ENCODE measurements at places on chromosomes 1 and 21.

GRCh38 chr1:32352831-32353383 lies 9.4 kb downstream of the FAM229A start:
- DNase-seq = no peak

GRCh38 chr1:162892906-162893611 lies 32.1 kb upstream of the CCDC190 start:
- peak; percentile 12 for DNase-seq

GRCh38 chr1:38118976-38119375 lies 72.4 kb upstream of the POU3F1 start:
- DNase-seq = no peak

GRCh38 chr1:239311331-239311730 lies 75.0 kb upstream of the CHRM3 start:
- DNase-seq = no peak

GRCh38 chr1:201672685-201673084 lies 133.8 kb downstream of the NAV1 start:
- no peak for DNase-seq

DNA sequence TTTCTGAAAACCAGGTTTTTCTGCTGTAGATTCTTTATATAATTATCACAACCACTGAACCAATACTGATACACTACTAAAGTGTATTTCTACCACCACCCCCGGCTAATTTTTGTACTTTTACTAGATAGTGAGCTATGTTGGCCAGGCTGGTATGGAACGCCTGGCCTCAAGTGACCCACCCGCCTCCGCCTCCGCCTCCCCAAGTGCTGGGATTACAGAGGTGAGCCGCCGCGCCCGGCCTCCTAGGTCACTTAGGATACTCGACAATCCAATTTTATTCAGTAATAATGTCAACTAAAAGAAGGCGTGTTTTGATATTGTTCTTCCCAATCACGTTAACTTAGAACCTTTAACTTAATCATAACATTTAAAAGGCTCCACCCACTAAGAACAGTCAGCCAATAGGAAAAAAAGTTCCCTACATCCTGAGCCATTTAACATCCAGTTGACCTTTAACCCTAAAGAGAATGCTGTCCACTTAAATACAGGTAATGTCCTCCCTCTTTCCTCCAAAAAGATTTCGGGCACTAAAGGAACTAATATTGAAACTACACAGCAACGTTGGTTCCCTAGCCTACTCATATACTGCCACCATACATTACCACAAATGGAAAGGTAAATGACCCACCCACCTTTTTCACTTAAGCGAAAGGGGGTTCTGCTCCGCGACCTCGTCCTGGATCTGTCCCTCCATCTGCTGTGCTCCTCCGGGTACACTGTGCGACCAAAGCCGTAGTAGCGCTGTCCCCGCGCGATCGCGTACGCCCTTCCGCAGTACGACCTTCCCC lies 1.2 kb downstream of the RSRP1 start:
- DNase-seq = peak; percentile 20

GRCh38 chr1:41367288-41367642 lies 6.0 kb downstream of the FOXO6 start:
- no peak for DNase-seq

DNA sequence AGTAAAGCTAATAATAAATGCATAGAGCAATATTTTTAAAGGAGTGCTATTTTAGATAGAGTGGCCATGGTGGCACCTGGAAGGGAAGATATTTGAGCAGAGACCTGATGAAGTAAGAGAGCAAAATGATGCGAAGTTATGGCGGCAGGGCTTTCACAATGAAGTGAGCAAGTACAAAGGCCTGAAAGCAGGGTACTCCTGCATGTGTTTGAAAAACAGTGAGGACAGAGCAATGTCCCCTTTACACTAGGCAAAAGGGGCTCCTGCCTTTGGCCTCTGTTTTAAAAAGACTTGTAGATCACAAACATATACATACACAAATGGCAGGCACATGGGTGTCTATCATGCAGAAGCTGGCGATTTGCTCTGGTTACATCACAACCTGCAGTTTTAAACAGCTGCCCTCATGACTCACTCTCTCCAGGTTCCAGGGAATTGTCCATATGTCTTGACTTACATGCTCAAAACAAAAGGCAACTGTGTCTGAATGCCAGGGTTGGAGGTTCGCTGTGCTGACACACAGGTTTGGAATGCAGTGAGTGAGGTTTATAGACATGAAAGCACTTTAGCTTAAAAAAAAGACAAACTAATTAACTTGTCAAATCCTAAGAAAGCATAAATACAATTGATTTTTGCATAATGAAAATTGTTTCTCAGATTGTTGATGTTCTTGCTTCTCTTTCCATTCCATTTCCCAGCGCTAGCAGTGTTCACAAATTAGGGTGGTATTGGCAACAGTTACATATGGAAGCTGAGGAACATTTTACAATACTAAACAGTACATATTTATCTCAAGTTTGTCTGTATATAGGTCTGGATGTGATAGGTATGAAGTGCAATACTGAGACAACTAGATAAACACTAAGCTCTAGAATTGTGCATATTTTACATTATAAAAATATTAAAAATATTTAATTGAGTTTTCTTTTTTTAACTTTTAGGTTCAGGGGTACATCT lies 313.9 kb downstream of the BARHL2 start:
- DNase-seq = peak; percentile 94

GRCh38 chr21:39673163-39673562 lies 60.4 kb downstream of the B3GALT5 start:
- DNase-seq = no peak

DNA sequence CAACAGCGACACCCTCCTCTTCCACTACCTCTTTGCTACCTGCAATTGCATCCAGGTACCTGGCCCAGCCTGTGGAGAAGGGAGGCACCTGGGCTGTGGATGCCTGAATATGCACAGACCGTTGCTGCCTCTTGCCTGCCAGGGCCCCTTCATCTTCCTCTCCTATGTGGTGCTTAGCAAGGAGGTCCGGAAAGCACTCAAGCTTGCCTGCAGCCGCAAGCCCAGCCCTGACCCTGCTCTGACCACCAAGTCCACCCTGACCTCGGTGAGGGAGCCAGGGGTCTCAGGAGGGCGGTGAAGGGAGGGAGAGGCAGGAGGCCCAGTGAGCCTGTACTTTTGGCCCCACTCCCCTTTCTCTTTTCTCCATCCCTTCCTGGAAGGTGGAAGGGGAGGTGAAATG lies 11.5 kb downstream of the PSRC1 start:
- DNase-seq = no peak

- peak; percentile 72 for DNase-seq
Observed at GRCh38 chr1:246497331-246497915, 9.7 kb downstream of the SMYD3 start.

DNA sequence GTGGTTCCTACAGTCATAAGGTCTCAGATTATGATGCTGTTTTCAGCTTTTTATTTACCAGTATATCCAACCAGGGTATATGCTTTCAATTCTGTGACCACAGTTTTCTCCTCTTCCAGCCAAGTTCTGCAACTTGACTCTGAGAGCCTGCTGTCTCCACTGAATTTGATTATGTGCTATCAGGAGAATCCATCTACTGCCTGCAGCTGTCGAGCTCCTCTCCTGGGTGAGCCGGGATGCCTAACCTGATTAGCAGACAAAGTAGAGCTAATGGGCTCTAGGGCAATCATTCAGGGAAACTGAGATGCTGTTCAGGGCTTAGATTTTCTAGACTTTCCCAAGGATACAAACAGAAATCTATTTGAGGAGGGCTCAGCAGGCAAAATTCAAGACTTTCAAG lies 271.5 kb upstream of the BEND5 start:
- no peak for DNase-seq

- DNase-seq = no peak
Observed at GRCh38 chr1:115790356-115790755, 21.8 kb upstream of the CASQ2 start.

DNA sequence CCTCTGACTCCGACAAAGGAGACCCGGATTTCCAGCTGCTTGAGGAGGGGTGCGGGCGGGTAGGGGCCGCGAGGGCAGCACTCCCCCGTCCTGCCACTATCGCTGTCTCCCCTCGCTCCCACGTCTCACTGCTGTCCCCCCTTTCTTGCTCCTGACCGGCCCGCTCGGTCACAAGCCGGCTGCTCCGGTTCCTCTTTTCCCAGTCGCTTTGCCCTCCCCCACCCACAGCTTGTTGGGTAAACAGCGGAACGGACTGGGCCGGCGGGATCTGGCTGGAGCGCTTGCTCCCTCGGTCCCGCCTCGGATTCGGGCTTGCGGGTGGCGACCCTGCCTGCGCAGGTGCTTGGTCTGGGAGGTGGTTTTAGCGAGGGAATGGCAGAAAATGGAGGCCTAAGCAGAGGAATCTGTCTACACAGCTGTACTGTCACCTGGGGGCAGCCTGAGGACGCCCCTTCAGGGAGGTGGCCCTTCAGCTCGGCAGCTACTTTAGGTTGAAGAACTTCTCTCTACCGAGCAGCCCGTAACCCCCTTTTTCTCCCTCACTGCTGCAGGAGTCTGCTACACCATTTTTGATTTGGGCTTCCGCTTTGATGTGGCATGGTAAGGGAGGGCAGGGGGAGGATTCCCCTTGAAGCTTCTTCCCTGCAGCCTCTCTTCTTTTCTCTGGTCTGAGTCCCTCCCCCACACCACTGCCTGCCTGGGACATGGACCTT lies 645 bp downstream of the ATP6V0B start:
- DNase-seq = no peak

- DNase-seq = no peak
Observed at GRCh38 chr1:116781034-116781433, 26.8 kb downstream of the CD2 start.

- no peak for DNase-seq
Observed at GRCh38 chr1:94284476-94284875, 47.1 kb upstream of the ARHGAP29 start.

DNA sequence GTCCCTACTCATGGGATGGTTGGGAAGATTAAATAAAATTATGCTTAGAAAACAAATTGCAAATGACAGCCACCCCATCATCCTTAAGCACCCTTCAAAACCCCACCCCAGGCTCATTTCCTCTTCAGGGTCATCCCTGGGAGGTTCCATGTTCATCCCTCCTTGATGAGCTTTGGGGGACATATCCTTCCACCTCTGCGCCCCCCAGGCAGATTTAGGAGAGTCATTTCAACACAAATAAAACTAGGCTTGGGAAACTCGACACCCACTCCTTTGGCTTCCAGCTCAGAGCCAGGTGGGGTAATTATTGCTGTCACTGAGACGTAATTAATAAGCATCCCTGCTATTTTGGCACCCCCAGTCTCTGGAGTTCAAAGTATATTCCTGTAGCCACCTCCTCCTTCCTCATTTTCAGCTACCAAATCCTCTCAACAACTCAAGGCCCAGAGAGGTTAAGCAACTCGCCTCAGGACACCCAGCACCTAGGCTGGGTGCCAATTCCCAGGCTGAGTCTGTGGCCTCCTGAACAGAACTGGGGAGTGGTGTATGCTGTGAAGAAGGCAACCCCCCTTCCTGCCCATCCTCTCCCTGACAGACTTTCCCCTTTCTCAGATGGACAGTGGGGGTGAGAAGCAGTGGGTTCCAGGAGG lies 595 bp downstream of the CRYBG2 start:
- DNase-seq = no peak

- no peak for DNase-seq
Observed at GRCh38 chr1:46817814-46818213, 19.0 kb downstream of the CYP4B1 start.

- no peak for DNase-seq
Observed at GRCh38 chr1:18344755-18345154, 136.0 kb upstream of the KLHDC7A start.

- peak; percentile 59 for DNase-seq
Observed at GRCh38 chr1:215819114-215819513, 252.0 kb downstream of the KCTD3 start.

DNA sequence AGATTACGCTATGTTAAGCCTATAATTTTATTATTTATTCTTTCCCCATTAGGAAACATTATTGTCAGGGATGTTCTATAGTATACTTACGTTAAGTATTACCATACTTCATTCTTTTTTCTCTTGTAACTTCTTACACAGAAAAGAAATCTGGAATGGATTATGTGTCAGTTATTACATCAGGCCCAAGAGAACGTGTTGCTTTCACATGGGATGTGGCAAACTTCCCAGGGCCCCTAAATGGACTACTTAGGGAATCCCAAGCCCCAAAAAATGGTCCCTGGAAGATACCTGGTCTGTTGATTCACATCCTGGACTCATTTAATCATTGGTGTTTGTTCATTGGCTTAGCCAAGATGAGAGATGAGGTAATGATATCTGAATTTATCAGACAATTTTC lies 249.8 kb downstream of the NRIP1 start:
- peak; percentile 42 for DNase-seq

DNA sequence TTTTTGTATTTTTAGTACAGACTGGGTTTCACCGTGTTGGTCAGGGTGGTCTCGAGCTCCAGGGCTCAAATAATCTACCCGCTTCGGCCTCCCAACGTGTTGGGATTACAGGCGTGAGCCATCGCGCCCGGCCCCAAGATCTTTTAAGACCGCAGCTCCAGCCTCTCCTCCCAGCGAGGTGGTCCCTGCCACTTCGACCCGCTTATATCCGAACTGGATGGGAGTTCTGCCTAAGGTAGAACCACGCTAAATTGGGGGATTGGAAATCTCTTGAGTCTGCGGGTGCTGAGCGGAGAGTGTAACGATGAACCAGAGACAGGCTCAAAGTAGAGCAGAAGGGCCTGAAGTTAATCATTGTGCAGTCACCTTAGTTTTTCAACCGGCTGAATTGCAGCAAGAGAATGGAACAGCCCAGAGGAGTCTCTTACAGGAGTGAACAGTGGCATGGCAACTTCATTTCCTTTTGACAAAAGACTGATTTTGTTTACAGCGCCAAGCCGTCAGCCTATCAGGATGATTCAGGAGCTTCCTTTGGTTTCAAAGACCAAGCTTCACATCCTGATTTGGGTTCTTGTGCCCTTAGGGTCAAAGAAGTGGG lies 726 bp upstream of the CYB5R1 start:
- no peak for DNase-seq

- DNase-seq = peak; percentile 49
Observed at GRCh38 chr1:21956720-21957552, 19.8 kb upstream of the HSPG2 start.

GRCh38 chr1:154971341-154971998 lies 923 bp upstream of the SHC1 start:
- no peak for DNase-seq

GRCh38 chr1:172753964-172754363 lies 95.1 kb downstream of the FASLG start:
- DNase-seq = no peak

GRCh38 chr1:219385787-219386427 lies 212.2 kb downstream of the LYPLAL1 start:
- DNase-seq = peak; percentile 61

DNA sequence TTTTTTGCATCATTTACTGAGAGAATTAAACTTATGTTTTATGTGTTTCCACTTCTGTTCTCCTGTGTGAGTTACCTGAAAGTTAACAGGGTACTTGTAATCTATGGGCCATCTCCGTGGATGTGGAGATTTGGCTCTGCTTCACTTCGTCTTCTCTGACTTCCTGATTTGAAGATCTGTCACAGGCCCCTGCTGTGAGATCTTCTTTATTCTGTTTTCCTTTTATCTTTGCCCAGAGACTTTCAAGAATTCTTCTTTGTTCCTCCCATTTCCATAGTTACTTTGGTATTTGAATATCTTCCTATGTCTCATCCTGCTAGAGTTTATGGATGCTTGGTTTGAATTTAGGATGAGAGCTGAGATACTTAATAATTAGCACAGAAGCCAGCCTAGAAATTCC lies 35.4 kb upstream of the PKN2 start:
- DNase-seq = no peak

All from fibroblast of skin of right biceps (primary cell).